Activated T-helper 17 cell treated with anti-CD3 and anti-CD28 coated beads, Interleukin-2, amount 50 U/mL, for 72 hours (primary cell): ENCODE measurements at places on chromosomes 4 and X. TPM values are rescaled to one million over a fixed set of nuclear protein-coding genes. Genes with fewer than 3 reads are reported as not detected.

The IRF2 gene
- 48.1 TPM for total RNA-seq

The UGT2A1 gene
- total RNA-seq = not detected

The PPP2R2C gene
- not detected for total RNA-seq

The AKAP17A gene
- total RNA-seq = 79.4 TPM

The UNC5C gene
- total RNA-seq = 0.13 TPM

The PGAM4 gene
- not detected for total RNA-seq

The P2RY8 gene
- 89.0 TPM for total RNA-seq

The GAGE13 gene
- not detected for total RNA-seq
